ENCODE measurements at places on chromosomes 3 and 15.

DNA sequence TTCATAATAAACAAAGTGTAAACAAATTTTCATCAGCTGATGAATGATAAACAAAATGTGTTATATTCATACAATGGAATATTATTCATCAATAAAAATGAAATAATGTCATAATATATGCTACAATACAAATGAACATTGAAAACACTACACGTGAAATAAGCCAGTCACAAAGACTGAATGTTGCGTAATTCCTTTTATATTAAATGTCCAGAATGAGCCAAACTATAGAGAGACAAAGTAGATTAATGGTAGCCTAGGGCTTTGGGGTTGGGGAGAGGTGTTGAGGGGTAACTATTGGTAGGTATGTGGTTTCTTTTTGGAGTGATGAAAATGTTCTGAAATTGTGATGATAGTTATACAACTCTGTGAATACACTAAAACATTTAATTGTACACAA is 292.9 kb upstream of the PDZRN3 start:
- H3K36me3 ChIP-seq: no peaks in the 10 kb centered on the region
- H3K4me3 ChIP-seq: no peak overlapping the region
- no peak overlapping the region for H3K27ac ChIP-seq
- no peaks in the 10 kb centered on the region for H3K27me3 ChIP-seq

GRCh38 chr3:15051531-15051930 is 13.6 kb downstream of the MRPS25 start:
- H3K27me3 ChIP-seq: no peaks in the 10 kb centered on the region
- DNase-seq: peak; percentile 61
- peaks cover 1% of the 10 kb centered on the region for H3K4me1 ChIP-seq
- no peak overlapping the region for H3K4me3 ChIP-seq
- peaks cover 48% of the 10 kb centered on the region for H3K36me3 ChIP-seq
- no peak overlapping the region for H3K27ac ChIP-seq

- no peaks in the 10 kb centered on the region for H3K4me1 ChIP-seq
- DNase-seq: peak; percentile 67
- no peaks in the 10 kb centered on the region for H3K36me3 ChIP-seq
These were observed 18.5 kb downstream of the RYK start for GRCh38 chr3:134232151-134232550.

DNA sequence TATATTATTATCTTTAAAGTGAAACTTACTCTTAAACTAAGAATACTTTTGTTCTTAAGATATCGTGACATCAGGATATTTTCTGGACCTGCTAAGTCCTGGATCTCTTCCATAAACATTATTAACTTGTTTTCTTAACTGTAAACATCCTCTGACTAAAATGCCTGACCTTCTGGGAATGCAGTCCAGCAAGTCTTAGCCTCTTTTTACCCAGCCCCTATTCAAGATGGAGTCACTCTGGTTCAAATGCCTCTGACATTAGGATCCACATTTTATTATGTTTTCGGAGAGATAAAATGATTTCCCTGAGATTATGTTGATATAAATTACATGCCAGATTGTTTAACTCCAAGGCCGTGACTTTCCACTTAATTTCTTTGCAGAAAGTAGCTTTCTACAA is 37.6 kb downstream of the OSTN start:
- peaks cover 2% of the 10 kb centered on the region for H3K4me1 ChIP-seq
- no peaks in the 10 kb centered on the region for H3K27me3 ChIP-seq
- H3K27ac ChIP-seq: no peak overlapping the region
- H3K4me3 ChIP-seq: no peak overlapping the region

All from mesenchymal stem cell (in vitro differentiated cells and primary cell).